Amniotic stem cell (primary cell): ENCODE measurements at places on chromosomes 13 and 19.

- no peak for DNase-seq
Observed at GRCh38 chr13:101080616-101081015, 335.7 kb downstream of the NALCN start.

DNA sequence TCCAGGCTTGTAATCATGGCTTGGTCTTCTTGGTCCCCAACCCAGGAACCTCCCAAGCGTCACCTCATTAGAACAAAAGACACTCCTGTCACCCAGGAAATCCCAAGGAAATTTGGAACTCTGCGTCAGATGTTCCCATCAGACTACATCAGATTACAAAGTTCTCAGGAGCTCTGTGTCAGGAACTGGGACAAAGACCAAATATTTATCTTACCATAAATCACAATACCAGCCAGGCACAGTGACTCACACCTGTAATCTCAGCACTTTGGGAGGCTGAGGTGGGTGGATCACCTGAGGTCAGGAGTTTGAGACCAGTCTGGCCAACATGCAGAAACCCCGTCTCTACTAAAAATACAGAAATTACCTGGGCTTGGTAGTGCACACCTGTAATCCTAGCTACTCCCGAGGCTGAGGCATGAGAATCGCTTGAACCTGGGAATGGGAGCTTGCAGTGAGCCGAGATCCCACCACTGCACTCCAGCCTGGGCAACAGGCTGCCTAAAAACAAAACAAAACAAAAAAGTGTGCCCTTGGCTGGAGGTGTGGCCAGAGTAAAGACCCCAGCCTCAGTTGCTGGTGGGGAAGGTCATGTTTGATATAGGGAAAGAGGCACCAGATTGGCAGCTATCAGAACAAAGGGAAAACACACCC lies 16.7 kb upstream of the CCDC124 start:
- DNase-seq, result no peak

DNA sequence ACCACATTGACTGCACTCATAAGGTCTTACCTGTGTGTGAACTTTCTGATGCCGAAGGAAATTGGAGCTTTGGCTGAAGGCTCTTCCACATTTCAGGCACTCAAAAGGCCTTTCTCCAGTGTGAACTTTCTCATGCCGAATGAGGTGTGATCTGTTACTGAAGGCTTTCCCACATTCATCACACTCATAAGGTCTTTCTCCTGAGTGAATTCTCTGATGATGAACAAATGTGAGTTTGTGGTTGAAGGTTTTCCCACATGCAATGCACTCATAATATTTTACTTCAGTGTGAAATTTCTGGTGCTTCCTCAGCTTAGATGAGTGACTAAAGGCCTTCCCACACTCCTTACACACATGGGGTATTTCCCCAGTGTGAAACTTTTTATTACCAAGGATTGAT lies 5.7 kb downstream of the ZNF132 start:
- DNase-seq, result no peak

DNA sequence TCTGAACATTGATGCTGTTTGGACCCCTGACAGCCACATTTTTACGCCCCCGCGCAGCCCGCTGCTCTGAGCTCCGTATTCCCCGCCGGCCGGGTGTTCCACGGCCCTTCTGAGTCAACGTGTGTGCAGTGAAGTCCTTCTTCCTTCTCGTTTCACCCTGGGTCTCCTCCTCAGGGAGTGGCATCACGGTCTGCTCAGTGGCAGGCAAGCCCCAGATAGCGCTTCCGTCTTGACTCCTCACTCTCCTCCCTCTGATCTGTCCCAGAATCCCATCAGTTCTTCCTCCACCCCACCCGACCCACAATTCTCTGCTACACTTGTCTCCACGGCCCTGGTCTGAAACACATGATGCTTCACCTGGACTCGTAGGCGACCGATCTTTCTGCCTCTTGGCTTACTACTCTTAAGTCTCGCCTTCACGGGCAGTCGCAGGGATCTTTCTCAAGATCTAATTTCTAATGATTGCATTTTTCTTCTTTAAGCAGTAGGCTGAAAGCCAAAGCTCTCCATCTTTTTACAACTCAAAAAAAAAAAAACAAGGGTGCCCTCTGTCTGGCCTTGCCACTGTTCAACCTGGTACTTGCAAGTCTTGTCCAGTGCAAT lies 33.9 kb downstream of the CCNE1 start:
- peak; percentile 12 for DNase-seq

GRCh38 chr13:105177265-105177900 lies 1358.1 kb downstream of the EFNB2 start:
- no peak for DNase-seq

- DNase-seq, result no peak
Observed at GRCh38 chr19:40270362-40271089, 14.6 kb downstream of the AKT2 start.
